HepG2 (cell line): ENCODE measurements at places on chromosomes 7 and 10.

GRCh38 chr7:2597273-2597640, 34.5 kb upstream of the TTYH3 start:
- DNase-seq: no peak

DNA sequence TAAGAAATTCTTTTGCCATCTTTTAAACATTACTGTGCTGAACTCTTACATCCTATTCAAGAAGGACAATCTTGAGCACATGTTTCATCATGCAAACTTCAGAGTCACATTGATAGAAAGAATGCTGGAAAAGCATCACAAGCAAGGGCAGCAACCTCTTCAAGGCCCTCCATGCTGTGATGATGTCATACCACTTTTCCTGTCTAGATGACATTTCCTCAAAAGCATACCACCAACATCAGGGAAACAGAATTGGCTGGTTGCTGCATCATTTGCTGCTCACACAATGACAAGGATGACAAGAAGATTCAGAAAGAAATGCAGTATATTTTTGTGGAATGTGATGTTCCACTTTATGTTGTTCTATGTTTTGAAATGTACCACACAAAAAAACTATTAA, 37.6 kb downstream of the CYP2C8 start:
- no peak for DNase-seq

DNA sequence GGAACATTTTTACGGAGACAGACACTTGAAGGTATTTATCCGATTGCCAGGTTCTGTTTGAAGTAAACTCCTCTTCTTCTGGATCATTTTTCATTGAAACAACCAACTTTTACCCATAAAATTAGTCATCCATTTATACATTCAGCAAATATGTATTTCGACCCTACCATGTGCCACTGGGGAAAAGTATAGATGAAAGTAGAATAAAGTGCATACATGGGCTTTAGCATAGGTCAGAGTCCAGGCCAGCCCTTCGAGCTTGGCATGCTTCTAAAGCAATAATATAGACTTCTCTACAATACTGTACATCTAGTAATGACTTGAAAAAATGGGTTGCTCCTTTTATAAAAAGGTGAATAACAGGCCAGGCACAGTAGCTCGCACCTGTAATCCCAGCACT, 10.1 kb downstream of the SLC25A16 start:
- peak; percentile 13 for DNase-seq

GRCh38 chr10:88309365-88309764, 273.8 kb downstream of the RNLS start:
- DNase-seq: no peak

GRCh38 chr7:123750389-123751230, 1.8 kb upstream of the WASL start:
- DNase-seq: no peak

- DNase-seq: no peak
These were observed 78.3 kb downstream of the ATRNL1 start for GRCh38 chr10:115171392-115171960.

GRCh38 chr7:98784216-98784785, 85.5 kb downstream of the TMEM130 start:
- no peak for DNase-seq

- DNase-seq: no peak
These were observed 328.5 kb upstream of the AUTS2 start for GRCh38 chr7:69269806-69270205.

- no peak for DNase-seq
These were observed 822 bp downstream of the ZC3HAV1L start for GRCh38 chr7:139034855-139035585.
